Foreskin keratinocyte (primary cell): ENCODE measurements at places on chromosomes 7 and 10.

GRCh38 chr7:95198863-95199262 is 125.5 kb downstream of the PON1 start:
- DNase-seq, result no peak

DNA sequence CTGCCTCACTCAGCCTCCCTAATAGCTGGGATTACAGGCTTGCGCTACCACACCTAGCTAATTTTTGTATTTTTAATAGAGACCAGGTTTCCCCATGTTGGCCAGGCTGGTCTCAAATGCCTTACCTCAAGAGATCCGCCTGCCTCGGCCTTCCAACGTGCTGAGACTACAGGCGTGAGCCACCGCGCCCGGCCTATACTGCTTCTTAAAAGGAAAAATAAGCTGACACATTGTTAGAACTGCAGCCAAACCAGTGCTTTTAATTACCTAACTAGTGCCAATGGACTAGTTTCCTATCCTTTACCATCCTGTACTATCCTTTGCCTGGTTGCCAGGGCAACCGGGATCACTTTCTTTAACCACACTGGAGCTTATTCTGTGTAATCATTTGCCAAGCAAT is 108.0 kb downstream of the LRRTM3 start:
- DNase-seq, result no peak

DNA sequence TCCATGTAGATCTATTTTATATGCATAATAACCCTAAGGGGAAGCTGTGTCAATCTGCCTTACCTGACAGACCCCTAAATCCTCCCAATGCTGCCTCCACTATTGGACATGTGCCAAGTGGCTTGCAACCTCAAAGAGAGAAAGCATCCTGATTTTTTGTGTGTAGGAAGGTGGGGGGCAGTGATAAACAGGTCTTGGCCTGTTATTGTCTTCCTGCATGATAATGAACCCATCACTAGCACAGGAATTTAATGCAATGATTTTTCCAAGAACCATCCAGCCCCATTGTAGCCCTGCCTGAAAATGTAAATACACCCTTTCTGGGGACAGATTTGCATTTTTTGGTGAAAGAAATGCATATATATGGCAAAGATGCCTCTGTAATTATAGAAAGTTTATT is 850.2 kb downstream of the LRMDA start:
- DNase-seq, result no peak

GRCh38 chr7:127447326-127447945 is 54.9 kb upstream of the ZNF800 start:
- DNase-seq, result no peak

DNA sequence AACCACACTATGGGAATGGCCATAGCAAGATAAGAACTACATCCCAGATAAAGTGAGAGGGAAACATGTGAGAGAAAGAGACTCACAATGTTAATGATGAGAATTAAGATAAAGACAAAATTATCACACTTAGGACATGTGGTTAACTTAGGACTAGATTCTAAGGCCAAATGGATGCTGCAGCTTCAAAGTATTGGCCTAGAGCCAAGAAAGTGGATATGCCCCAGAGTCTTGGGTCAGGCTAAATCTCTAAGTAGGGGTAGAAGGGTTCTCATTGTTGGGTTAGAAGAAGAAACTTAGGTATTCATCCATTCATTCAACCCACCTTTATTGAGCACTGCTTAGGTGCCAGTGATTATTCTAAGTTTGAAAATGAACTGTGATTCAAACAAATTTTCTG is 818.0 kb downstream of the PHTF2 start:
- no peak for DNase-seq

GRCh38 chr7:140160308-140160707 is 16.5 kb downstream of the KDM7A start:
- DNase-seq, result no peak

- no peak for DNase-seq
Observed at GRCh38 chr10:84063440-84063839, 75.9 kb upstream of the GHITM start.

DNA sequence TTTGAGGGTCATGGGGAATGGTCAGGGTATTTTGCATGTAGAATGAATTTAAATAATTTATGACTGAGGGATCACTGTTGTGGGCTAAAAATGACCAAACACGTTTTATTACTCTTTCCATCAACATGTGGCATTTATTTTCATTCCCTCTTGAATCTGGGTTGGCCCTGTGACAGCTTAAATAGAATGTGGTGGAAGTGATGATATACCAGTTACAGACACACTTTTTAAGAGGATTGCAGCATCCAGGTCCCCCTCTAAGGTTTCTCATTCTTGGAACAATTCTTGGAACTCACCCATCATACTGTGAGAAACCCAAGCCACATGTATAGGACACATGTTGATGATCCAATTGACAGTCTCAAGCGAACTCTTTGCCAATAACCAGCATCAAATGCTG is 272.4 kb downstream of the ETV1 start:
- no peak for DNase-seq

- DNase-seq, result peak; percentile 64
Observed at GRCh38 chr10:106565546-106565945, 599.0 kb downstream of the SORCS1 start.

GRCh38 chr10:102713539-102713813 is 721 bp downstream of the ARL3 start:
- DNase-seq, result no peak
